ENCODE measurements at places on chromosomes 6 and 20. TPM values are rescaled to one million over a fixed set of nuclear protein-coding genes. Genes with fewer than 3 reads are reported as not detected.

DNA sequence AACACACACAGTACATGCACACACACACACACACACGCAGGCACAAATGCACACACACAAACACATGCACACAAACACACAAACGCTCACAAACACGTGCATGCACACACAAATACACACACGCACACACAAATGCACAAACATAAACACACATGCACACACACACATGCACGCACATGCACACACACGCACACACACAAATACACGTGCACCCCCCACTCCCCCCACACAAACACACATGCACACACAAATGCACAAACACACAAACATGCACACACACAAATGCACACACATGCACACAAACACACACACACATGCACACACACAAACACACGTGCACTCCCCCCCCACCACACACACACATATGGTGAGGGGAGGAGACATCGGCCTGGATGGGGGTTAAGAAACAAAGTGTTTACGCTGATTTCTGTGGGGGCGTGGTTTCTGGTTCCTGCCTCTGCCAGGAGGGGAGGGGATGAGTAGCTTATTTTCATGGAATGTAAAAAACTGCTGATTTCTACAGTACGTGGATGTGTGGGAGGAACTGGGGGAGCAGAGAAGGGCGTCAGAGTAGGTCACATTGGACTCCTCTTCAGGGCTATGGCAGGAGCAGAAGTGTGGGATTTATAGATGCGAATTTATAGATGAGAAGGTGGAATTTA, 607.2 kb downstream of the QKI start:
- no peak for DNase-seq

DNA sequence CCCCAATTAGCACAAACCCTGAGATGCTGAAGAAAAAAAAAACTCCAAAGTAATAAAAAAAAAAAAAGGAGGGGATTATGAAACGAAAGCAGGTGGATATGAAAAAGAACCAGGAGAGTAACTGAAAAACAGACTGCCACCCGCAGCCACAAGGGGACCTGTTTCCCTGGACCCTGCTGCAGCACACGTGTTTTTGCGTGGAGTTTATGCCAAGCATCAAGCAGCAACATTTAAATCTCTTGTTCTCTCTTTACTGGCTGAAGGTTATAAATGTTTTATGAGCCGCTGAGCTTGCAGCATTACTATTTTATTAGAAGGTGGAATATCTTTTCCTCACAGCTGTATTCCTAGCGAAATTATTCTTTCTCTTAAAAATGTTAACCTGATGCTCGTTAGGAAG, 131.6 kb upstream of the OLIG3 start:
- no peak for DNase-seq

DNA sequence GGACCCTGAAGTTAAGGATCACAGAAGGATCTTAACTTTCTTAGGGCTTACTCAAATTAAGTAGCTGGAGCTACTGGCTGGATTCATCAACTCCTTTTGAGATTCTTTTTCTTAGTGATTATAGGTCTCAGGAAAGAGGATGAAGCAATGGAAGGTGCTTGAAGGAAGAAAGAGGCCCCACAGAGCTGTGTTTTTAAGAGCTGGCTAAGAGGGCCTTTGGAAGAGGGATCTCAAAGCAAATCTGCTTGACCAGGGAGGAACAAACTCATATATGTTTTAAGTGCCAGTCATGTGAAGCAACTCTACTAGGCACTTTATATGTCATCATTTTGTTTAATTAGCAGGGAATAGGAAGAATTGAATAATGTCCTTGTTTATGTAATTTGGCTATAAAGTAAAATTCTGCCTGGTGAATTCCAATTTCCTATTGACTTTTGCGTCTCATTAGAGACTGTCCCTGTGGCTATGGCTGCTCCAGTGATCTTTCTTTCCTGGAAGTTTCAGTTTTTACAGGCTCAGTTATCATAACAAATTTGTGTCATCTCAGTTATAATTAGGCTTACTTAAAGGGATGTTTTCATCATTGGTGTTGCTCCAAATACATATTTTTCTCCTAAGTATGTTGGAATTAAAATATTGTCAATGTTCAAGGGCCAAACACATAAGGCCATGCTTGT, 222.8 kb upstream of the CITED2 start:
- DNase-seq: no peak

- DNase-seq: no peak
Observed at GRCh38 chr6:73491377-73491776, 29.5 kb downstream of the EEF1A1 start.

- DNase-seq: no peak
Observed at GRCh38 chr20:13109658-13110057, 100.9 kb downstream of the SPTLC3 start.

GRCh38 chr6:5261545-5262109, 314 bp downstream of the FARS2 start:
- no peak for DNase-seq

GRCh38 chr20:40218316-40218969, 470.6 kb downstream of the MAFB start:
- DNase-seq: no peak

HLA-DQB2 gene
- total RNA-seq: not detected

ADAM33 gene
- total RNA-seq: 3.0 TPM

MRPS18A gene
- 49.5 TPM for total RNA-seq

FOXS1 gene
- total RNA-seq: not detected

CDH26 gene
- total RNA-seq: 0.86 TPM

FAM83D gene
- total RNA-seq: 38.6 TPM

TRIM10 gene
- not detected for total RNA-seq

SLC17A2 gene
- total RNA-seq: not detected

All from neural crest cell (in vitro differentiated cells).